Left renal pelvis (tissue), 4 donors: ENCODE measurements at places on chromosomes 13 and 19.

DNA sequence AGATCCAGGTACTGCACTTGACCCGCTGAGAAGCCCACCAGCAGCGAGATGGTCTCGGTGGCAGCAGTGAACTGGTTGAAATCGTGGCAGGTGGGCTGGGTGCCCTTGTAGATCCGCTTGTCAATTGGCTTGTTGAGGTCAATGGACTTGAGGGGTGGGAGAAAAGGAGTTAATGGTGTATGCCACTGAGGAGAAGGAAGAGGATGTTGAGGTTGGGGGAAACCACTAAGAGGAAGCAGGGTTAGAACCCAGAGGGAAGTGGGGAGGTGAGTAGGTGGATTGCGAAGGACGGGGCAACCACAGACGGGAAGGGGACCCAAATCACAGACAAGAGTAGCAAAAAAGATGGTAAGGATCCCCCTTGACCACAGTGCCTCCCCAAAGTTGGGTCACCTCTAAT, 1.7 kb downstream of the DMWD start:
- no peak for DNase-seq

- DNase-seq, result no peak
Measured at GRCh38 chr19:13428352-13428751, 77.9 kb downstream of the CACNA1A start.

GRCh38 chr19:1064661-1065605, 2.0 kb upstream of the ARHGAP45 start:
- DNase-seq, result peak; percentile 25

- DNase-seq, result peak; percentile 10
Measured at GRCh38 chr19:47891923-47892666, 6.0 kb upstream of the SULT2A1 start.

GRCh38 chr19:8097681-8098567, 45.4 kb downstream of the CCL25 start:
- DNase-seq, result no peak

DNA sequence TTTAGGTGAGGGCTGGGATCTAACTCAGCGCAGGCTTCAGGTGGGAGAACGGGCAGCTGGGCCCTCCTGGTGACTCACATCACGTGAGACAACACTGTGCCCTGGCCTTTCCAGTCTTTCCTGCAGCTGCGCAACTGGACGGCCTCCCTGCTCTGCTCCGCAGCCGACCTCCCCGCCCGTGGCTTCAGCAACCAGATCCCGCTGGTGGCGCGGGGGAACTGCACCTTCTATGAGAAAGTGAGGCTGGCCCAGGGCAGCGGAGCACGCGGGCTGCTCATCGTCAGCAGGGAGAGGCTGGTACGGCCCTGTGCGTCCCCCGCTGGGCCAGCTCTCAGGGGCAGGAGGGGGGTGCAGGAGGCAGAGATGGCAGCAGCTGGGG, 8.8 kb downstream of the SPPL2B start:
- DNase-seq, result peak; percentile 64

DNA sequence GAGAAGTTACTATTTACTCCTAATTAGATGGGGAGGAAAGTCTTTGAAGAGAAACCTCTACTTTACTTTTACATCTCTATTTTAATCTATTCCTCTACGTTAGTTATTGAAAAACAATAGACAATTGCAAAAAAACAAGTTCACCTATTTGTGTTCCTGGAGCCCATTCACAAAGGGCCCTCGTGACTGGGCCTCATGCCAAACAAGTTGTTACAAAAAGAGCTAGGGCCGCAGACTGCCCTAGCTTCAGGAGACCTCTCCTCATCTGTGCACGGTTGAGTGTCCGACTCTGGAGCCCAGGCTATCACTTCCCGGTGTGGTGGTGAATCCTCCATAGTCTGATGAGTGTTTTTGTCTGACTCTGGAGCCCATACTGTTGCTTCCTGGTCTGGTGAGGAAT, 190.9 kb downstream of the ZNF486 start:
- no peak for DNase-seq

DNA sequence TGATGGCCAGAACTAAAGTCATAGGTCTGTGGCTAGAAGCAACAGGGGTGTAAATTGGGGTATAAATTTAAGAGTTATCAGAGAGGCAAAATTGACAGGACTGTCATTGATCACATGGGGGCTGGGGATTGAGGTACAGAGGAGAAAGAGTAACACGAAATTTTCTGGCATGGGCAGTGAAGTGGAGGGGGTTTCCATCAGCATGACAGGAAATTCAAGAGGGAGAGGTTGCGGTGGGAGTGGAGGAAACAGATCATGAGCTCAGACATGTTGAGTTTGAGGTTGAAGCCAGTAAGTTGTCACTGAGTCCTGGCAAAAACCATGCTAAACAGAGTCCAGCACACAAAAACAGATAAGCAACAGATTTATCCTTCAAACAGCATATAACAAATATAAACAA, 192.1 kb upstream of the TSC22D1 start:
- no peak for DNase-seq

- peak; percentile 88 for DNase-seq
Measured at GRCh38 chr19:49987159-49987698, 26.3 kb upstream of the SIGLEC11 start.

DNA sequence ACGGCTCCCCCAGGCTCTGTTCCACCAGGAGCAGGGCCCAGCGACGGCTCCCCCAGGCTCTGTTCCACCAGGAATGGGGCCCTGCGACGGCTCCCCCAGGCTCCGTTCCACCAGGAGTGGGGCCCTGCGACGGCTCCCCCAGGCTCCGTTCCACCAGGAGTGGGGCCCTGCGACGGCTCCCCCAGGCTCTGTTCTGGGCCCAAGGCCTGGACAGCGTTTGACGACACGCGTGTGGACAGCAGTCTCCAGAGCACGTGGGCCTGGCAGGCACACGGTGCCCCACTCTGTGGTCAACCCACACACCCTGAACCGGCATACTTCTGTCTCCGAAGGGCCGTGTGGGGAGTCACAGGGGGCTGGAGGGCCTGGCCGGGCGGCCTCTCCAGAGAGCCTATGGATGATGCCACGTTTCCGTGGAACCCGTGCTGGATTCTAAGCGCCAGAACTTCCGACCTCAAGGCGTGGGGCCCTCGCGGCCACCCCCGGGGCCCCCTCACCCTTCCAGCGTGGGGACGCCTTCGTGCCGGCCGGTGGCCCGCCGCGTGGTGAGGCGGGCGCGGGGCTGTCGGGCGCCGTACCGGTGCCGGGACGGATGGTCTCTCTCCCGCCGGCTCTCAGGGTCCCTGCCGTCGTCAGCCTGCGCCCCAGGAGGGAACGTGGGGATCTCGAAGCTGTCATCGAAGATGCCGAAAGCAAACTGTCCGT, 11.6 kb downstream of the FGF22 start:
- DNase-seq, result no peak

DNA sequence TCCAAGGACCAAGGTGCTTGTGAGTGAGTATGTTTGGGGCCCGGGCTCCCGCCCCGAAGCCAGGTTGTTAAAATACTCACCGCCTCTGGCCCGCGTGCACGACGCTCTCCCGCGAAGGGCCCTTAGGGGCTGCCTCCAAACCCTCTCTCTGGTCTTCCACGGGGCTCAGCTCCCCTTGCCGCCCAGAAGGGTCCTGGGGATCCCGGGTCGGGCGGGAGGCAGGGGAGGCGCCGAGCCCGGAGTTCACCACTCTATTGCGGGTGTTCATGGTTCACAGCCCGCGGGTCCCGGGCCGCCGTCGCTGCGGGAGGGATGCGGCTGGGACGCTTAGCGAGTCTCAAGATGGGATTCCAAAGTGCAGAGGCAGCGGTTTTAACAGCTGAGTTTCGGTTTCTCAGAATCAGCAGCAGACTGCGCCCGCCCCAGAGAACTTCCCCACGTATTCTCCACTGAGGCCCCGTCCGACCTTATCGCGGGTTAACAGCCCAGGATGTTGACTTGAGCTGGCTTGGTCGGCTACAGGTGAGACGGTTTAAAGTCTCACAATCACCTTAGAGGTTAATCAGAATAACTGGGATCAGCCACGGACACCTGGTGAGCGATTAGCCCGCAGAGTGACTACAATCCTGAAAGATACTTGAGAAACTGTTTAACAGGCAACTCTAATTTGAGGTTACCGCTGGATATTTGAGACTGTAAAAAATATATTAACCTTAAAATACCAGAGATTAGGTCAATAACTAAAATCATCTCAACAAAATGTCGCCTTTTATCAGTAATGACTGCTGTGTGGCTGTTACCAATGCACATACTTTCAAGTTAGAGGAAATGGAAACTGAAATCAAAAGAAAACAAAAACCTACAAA, at the start of gene EPSTI1:
EPSTI1 (minus strand) TSS at position 344 of the 866 bp plus-strand sequence; CDS start at position 268, 76 bp downstream.
- DNase-seq, result no peak

GRCh38 chr13:73387318-73387717, 328.5 kb downstream of the KLF5 start:
- no peak for DNase-seq

DNA sequence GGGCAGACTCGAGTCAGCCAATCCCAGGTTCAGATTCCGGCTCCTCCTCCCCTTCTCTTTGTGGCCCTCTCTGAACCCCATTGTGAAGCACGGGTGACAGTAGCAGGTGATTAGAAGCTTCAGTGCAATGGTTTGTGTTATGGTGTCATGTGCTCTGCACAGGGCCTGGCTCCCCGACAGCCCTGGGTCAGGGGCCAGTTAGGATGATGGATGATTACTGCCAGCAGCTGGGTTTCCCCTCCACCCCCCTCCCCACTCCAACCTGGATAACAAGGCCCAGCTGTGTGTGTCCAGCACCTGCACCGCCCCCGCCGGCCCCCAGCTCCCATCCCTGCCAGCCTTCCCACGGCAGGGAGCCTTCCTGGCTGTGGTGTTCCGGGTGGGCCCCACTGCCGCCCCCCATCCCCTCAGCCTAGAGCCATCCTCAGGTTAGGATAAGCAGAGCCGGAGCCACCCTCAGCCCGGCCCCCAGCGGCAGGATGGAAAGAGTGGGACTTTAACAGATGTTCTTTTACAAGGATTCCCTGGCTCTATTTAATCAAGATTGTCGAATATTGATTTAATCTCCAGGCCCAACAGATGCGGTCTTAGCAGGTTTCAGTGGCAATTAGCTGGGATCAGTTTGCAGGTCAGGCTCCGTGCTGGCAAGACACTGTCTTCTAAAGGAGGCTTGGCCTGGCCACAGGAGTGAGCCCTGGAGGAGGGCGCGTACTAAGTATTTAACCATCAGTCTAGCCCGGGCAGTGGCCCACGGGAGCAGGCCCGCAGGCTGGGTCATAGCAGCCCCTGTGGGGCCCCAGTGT, 156.2 kb downstream of the SIPA1L3 start:
- DNase-seq, result no peak

- DNase-seq, result no peak
Measured at GRCh38 chr19:32910874-32911273, 41.3 kb upstream of the SLC7A9 start.

DNA sequence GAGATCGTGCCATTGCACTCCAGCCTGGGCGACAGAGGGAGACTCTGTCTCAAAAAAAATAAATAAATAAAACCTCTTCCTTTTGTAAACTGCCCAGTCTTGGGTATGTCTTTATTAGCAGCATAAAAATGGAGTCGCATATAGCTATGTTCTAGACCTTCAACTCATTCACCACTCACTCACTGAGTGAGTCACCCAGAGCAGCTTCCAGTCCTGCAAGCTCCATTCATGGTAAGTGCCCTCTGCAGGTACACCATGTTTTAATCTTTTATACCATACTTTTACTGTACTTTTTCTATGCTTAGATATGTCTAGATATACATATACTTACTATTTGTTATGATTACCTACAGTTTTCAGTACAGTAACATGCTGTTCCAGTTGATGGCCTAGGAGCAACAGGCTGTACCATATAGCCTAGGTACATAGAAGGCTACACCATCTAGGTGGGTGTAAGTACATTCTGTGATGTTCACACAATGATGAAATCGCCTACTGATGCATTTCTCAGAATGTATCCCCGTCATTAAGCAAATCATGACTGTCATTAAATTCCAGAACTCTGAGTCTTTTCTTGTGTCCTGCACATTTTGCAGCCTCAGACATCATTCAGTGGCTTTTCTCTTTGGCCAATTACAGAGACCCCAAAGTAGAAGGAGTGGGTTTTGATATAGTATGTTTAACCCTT, 13.7 kb upstream of the FARP1 start:
- no peak for DNase-seq

GRCh38 chr19:2239771-2240770, 3.4 kb downstream of the SF3A2 start:
- no peak for DNase-seq

DNA sequence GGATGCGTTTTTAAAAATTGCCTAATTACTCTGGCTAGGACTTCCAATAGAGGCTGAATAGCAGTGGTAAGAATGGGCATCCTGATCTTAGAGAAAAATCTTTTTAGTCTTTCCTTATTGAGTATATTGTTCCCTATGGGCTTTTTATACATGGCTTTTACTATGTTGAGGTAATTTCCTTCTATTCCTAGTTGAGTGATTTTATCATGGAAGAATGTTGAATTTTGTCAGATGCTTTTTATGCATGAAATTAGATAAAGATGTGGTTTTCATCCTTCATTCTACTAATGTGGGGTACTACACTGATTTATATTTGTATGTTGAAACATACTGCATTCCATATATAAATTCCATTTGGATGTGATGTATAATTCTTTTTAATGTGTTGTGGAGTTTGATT, 2673.8 kb downstream of the PCDH9 start:
- DNase-seq, result no peak

GRCh38 chr13:110166598-110166997, 140.4 kb downstream of the COL4A1 start:
- DNase-seq, result no peak

GRCh38 chr19:10461047-10461949, 41.0 kb downstream of the PDE4A start:
- DNase-seq, result peak; percentile 69

GRCh38 chr13:52070929-52071523, 46.5 kb downstream of the UTP14C start:
- no peak for DNase-seq

GRCh38 chr13:71368336-71368735, 498.7 kb downstream of the DACH1 start:
- no peak for DNase-seq

DNA sequence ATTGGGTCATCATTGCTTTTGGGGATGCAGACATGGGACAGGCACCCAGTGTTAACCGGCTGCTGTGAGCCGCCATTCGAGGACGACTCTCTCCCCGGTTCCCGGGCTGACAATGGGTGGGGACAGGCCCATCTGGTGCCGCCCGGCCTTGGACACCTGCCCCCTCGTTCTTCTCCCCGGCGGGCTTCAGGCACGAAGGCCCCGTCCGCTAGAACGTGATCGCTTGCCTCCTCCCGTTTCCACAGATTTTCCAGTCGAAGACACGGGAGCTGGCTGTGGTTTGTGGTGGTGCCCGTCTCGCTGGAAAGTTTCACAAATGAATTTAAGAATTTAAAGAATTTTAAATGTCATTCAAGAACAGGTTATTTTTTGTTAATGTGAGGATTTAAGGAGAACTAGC, 2.0 kb downstream of the PALM start:
- no peak for DNase-seq

- DNase-seq, result no peak
Measured at GRCh38 chr13:25207291-25207810, 35.3 kb upstream of the AMER2 start.

DNA sequence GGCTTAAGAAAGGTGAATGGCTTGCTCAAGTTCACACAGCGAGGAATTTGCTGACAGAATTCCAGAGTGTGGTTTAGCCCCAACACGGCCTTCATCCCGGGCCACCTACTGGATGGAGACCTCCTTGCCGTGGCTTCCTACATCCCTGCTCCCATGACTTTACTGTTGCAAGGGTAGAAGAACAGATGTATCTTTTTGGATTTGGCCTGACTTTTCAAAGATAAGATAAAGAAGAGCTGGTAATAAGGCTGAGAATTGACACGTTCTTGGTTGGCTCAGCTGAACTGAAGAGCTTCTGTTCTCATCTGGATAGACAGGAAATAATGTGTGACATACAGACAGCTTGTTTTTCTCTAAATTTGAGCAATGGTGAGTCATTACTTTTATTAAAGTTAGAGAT, 113.1 kb downstream of the KLF5 start:
- DNase-seq, result no peak

GRCh38 chr19:15923702-15924101, 10.6 kb downstream of the CYP4F11 start:
- DNase-seq, result no peak
